ENCODE measurements at places on chromosomes 6 and 20.

- DNase-seq, result no peak
Measured at GRCh38 chr6:157621406-157621805, 201.6 kb upstream of the SNX9 start.

DNA sequence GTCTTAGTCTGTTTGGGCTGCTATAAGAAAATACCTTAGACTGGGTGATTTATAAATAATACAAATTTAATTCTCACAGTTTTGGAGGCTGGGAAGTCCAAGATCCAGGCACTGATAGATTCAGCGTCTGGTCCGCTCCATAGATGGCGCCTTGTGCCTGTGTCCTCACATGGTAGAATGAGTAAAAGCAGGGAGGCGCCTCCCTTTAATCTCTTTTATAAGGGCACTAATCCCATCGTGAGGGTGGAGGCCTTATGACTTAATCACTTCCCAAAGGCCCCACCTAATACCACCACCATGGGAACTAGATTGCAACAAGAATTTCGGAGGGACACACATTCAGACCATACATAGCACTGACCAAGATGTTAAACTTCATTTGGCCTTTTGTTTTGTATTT, 91.2 kb upstream of the TMEM181 start:
- DNase-seq, result no peak

- no peak for DNase-seq
Measured at GRCh38 chr6:41872147-41872546, 23.0 kb downstream of the USP49 start.

GRCh38 chr6:157788180-157788579, 34.9 kb upstream of the SNX9 start:
- DNase-seq, result no peak

DNA sequence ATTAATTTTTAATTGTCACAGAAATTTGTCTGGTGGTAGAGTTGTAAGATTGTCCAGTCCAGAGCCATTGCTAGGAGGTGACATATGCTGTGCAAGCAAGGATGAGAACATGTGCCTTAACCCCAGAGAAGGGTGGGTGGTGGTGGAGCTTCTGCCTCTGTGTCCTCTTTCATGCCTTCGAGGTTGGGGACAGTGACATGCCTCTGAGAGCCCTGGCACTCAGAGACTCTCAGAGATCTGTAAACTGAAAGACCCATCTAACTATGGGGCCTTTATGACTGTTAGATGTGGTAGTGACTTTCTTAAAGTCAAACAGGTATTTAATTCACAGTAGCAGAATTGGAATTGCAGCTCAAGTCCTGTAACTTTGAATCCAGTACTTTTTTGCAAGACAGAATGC, 132.4 kb downstream of the JARID2 start:
- no peak for DNase-seq

DNA sequence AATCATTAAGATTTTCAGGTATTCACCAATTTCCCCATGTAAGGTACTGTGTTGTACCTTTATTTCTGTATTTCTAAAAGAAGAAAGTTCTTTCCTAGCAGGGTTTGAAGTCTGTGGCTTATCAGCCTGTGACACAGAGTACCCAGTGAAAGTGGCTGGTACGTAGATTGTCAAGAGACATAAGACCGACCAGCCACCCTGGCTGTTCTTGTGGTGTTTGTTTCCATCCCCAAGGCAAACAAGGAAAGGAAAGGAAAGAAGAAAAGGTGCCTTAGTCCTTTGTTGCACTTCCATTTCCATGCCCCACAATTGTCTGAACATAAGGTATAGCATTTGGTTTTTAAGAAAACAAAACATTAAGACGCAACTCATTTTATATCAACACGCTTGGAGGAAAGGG, 40.6 kb upstream of the SMIM28 start:
- DNase-seq, result no peak

- peak; percentile 54 for DNase-seq
Measured at GRCh38 chr20:49964964-49965780, 17.6 kb upstream of the SNAI1 start.

DNA sequence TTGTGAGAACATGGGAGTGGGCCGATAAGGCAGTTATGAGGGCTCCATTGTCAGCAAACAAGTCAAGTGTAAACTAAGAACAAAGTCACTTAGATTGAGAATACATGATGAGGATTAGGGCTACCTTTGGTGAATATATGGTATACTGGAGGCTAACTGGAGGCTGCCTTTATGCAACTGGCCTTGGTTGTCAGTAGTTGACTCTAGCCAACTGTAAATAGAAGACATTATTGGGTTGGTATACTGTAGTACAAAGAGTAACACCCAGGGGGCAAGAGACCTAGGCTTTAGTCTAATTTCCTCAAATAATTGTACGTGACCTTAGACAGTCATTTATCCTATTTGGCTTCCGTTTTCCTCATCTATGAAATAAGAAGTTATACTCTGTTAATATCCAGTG, 235.2 kb downstream of the ARID1B start:
- DNase-seq, result no peak

DNA sequence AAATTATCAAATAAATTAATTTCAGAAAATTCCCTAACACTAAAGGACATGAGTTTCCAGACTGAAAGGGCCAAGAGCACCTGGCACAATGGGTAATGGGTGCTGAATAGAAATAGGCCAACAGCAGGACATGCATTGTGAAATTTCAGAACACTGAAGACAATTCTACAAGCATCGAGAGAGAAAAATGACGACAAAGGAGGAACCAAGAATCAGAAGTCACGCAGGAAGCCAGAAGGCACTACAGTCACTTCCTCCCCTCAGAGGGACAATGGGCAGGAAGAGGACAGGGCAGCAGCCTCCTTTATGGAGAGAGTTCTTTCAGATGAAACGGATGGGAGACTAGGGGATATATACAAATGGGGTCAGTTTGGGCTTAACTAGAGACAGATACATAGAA, 29.6 kb downstream of the PCNA start:
- no peak for DNase-seq

DNA sequence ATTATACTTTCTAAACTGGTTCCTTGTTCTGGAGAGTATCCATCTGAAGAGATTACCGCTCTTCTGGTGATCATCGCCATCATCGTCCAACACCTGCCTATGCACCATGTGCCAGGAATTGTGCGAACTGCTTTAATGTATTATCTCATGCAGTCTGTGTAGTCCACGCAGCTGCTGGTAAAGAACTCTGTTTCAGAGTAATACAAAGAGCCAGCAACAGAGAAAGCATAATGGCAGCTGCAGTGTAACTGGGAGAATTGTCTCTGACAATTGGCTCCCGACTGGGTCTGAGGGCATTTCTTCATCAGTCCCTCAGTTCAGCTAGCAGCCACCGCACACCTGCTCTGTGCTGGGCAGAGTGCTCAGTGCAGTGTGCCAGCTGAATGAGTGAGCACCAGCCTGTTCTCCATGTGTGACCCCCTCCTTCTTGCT, 383.4 kb downstream of the GRIK2 start:
- DNase-seq, result no peak

GRCh38 chr20:53869466-53870258, 200.7 kb downstream of the BCAS1 start:
- peak; percentile 76 for DNase-seq

GRCh38 chr6:111734068-111735061, 128.7 kb upstream of the TRAF3IP2 start:
- no peak for DNase-seq

- no peak for DNase-seq
Measured at GRCh38 chr20:60313191-60313590, 355.0 kb downstream of the CDH26 start.

DNA sequence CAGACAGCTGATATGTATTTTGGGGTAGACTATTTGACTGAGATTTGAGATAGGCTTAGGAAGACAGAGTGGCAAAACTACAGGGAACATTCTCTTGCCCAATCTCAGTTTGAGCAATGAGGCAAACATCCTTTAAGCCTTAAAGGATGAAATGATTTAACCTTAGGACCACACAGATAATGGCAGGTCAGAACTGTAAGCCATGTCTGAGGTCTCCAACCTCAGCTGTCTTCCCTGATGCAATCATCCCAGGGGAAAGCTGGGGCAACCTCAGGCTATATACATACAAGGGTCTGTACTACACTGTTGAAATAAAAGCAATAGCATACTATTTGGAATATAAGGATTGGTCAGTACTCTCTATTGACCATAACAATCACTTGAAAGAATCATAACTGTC, 83.8 kb upstream of the NUP153 start:
- no peak for DNase-seq

DNA sequence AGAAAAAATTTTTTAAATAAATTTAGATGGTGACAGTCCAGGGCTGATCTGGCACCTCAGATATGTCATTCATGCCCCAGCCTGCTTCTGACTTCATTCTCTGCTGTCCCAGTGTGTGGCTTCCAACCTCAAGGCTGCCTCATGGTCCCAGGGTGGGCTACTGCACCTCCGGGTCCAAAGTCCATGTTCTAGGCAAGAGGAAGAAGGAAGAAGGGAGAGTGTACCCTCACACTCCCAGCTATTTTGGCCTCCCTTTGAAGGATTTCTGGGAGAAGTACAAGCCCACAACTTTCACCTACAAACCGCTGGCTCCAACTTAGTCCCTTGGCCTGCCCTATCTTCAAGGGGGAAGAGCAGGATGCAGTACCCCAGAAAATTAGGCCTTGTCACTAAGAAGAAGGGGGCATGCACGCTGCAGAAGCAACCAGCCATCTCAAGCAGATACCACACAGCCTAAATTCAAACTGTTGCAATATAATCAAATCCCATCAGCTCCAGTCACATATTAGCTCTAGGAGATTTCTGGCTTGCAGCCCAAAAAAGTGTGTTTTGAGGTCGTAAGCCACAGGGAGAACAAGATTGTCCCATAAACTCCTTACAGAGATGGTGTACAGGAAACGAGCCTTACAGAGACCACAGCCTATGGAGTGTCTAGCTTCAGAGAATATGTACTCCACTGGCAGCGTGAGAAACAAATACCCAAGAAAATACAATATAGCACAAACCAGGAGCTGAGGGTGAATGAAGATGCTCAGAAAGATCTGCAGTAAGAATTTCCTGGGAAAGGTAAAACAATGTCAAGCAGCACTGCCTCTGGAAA, 906 bp upstream of the BTN3A2 start:
- DNase-seq, result no peak

DNA sequence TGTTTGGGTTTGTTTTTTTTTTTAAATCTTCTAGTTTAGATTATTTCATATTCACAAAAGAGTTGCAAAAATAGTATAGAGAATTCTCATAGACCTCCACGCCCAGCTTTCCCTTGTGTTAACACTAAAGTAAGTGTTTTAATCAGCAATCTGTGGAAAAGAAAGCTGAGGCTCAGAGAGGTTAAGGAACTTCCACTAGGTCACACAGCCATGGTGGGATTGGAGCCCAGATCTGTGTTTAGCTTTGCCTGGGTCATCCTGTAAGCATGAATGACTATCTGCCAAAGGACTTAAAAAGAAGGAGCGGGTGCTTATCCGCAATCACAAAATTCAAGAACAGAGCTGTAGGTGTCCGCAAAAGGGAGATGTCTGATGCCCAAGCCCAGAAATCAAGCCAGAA, 60.5 kb downstream of the EDN3 start:
- no peak for DNase-seq

GRCh38 chr6:1701668-1702353, 92.1 kb downstream of the FOXC1 start:
- no peak for DNase-seq

DNA sequence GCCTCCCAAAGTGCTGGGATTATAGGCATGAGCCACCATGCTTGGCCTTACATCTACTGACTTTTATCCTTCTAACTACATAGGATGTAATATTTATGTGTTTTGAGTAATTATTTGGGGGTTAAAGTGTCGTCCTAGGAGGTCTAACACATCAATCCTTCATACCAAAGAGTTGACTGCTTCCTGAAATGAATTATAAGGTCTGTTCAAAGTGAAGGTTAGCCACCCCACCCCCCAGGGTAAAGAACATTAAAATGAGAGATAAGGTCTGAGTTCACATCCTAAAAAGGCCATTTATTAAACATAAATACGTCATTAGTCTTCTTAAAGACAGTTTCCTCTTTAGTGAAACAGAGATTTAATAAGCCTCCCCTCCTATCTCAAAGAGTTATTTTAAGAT, 33.8 kb downstream of the TNFAIP3 start:
- DNase-seq, result no peak

GRCh38 chr20:63381781-63382431, 20.8 kb upstream of the CHRNA4 start:
- DNase-seq, result no peak

DNA sequence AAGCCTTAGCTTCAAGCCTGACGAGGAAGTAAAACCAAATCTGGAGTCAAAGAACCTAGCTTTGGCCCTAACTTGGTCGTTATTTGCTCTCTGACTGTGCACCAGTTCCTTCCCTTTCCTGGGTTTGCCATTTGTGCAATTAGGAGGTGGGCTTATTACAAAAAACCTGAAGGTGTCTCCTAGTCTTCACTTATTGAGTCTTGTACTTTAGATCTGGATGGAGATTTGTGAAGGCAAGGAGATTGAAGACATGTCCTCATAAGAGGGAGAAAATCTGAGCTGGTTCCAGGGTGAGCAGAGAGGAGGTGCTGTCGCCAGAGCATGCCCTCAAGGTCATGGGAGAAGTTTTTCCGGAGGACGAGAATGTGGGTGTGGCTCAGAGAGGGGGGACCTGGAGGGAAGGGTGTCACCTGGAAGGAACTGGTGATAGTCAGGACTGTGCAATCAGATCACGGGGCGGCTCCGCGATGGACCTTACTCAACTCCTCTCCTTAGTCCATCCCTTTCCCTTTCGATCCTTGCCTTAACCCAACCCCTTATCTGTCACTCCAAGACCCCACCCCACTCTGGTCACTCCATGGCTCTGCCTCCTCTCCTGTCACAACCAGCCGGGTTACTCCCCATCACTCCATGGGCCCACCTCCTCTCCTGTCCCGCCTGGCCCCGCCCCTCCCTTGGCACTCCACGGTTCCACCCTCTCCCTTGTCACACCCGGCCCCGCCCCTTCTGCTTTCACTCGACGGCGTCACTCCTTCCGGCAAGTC, 588 bp upstream of the ACSS2 start:
- peak; percentile 97 for DNase-seq

- DNase-seq, result no peak
Measured at GRCh38 chr20:51013577-51014330, 9.2 kb downstream of the KCNG1 start.

DNA sequence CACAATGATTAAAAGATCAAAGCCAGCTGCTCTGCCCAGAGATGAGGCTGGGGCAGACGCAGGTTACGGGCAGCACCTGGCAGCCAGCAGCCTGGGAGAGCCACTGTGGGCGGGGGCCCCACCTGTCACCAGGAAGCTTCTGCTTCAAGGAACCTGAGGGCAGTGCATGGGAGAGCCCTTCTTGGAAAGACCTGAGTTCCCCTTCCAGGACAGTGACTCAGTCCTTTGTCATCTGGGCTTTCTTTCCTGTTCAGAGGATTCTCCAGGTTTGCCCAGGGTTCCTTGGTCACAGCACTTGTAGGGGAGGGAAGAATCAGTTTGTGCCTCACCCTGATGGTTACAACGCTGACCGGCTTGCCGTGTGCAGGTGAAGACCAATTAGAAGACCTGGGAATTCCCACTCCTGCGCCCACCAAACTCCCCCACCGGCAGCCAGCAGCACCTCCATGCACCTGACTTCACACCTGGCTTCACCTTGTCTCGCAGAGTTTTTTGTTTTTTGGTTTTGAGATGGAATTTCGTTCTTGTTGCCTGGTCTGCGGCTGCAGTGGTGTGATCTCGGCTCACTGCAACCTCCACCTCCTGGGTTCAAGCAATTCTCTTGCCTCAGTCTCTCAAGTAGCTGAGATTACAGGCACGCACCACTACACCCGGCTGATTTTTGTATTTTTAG, 2.0 kb downstream of the ZBP1 start:
- peak; percentile 99 for DNase-seq

- DNase-seq, result no peak
Measured at GRCh38 chr6:64727075-64727474, 980.0 kb downstream of the EYS start.

- DNase-seq, result no peak
Measured at GRCh38 chr6:75830959-75831885, 82.2 kb downstream of the MYO6 start.

GRCh38 chr6:113653275-113653674, 203.9 kb upstream of the MARCKS start:
- no peak for DNase-seq

Data from PC-9 (cell line).